ENCODE measurements at places on chromosomes 5 and 9.
A peak's percentile ranks its signal among the peaks of the same experiment; 100 is the strongest.

GRCh38 chr5:6188344-6188743 lies 190.0 kb downstream of the MED10 start:
- no peak for DNase-seq

DNA sequence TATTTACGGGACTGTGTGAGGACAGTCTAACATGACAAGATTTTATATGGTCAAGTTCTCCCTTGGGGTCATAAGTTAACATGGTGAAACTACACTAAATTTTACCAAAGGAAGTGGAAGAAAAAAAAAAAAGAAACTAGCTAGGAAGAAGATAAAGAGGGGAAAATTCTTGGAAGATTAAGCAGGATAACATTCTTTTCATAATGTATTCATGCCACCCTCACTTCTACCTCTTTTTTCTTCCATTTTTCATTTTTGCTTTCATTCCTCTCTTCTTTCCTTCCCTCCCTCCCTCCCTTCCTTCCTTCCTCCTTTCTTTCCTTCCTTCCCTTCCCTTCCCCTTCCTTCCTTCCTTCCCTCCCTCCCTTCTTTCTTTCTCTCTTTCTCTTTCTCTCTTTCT lies 254.6 kb downstream of the RFX3 start:
- no peak for DNase-seq

GRCh38 chr9:97109194-97109811 lies 70.4 kb upstream of the CTSV start:
- DNase-seq: peak; percentile 29

DNA sequence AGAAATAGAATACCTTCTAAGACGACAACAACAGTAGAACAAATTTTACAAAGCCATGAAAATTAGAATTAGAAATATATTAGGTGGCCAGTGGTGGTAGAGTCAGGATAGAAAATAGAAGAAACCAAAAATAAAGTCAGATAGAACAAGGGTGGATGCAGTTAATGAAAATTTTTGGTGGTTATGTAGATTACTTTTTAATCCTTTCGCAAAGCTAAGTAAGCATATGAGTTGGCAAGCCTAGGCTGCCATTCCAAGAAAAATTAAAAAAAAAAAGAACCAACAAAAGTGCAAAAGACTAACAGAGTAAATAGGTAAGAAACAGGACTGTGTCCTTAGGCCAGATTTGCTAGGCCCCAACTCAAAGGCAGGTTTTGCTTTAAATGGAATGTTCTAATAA lies 56.8 kb downstream of the PCSK5 start:
- DNase-seq: no peak

DNA sequence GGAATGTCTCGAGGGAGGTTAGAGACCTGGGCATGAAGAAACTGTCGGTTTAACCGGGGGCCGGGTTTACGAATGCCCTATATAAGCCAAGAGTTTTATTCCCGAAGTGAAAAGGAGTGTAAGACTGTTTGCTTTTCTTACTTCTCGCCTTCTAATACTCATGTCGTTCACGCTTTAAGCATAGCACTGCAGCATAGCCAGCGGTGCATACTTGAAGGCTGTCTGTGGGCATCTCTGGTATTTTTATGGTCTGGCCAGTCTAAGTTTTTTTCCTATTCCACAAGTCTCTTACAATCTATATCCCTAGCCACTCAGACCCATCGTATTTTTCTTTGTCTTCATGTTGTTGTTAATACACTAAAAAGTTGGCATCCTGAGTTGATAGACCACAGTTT lies 1.2 kb downstream of the UHRF2 start:
- no peak for DNase-seq

DNA sequence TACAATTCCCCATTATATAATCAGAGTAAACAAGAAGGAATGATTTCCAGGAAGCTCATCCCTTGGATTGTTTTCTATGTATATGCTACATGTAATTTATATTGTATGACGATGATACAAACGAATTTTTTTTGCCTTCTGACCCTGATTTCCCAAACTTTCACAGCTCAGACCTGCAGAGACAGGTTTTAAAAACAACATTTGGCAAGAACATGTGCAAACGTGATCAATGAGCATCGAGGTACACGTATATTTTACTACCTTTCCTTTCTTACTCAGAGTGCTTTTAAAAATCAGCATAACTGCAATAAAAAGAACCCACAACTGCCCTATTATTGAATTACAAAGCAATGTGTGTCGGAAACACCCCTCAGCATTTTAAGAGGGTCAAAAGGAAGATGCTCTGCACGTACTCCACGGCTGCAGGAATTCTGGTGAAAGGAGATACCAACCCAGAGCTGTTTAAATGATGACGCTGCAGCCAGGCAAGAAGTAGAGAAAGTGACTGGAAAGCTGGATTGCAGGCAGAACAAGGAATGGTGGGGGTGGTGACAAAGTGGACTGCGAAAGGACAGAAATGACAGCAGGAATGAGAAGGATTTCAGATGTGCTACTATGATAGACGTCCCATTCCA lies 533.5 kb downstream of the RAB3C start:
- no peak for DNase-seq

DNA sequence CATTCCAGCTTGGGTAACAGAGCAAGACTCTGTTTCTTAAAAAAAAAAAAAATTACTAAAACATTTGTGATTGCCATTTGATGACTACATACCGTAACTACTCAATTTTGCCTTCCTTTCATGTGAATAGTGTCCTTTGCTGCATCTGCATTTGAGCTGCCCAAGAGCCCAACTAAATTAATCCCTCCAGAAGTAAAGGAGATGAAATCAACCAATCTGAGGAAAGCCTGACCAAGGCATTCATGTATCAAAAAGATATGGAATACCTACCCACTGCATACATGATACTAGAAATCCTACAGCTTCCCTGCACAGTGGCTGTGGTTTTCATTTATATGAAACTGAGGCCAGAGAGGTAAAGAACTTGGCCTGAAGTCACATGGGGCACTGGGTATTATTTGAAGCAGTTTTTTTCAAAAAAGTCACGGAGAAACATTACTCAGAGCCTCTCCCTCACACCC lies 177.5 kb downstream of the AOPEP start:
- DNase-seq: no peak

DNA sequence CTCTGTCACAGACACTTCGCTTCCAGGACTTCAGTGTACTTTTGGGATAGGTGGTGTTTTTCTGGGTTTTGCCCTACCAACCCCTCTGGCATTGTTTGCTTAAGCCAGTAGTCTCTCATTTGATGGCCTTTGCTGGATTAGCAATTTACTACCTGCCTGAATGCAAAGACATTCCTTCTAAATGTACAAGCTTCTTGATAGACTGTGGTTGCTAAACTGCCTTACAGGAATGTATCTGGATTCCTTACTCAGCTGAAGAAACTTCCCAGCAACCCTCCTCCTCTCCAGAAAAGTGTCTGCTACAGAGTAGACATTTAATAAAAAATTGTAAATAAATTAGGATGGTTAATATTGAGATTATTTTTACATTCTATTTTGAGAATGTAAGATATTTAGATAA lies 1916.7 kb downstream of the EFNA5 start:
- no peak for DNase-seq

DNA sequence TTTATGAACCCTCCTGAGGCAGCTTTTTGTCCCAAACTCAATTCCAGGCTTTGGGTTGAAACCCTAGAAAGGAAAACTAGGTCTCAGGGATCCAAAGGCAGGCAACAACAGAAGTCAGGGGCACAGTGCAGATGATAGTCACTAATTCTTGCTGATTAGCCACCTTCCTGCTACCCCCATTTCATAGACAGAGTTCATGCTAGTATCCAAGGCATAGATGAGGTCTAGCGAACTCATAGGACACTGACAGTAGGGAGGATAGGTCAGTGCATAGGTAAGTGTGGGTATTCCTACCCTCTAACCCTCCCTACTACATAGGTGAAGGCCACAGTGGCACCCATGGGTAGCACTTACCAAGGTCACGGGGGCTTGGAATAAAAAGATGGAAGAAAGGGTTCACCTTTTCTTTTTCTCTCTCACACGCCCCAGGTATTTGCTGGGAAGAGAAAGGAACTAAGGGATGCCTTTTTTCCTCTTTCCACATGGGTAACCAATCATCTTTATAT lies 86.2 kb downstream of the SLC25A46 start:
- no peak for DNase-seq

DNA sequence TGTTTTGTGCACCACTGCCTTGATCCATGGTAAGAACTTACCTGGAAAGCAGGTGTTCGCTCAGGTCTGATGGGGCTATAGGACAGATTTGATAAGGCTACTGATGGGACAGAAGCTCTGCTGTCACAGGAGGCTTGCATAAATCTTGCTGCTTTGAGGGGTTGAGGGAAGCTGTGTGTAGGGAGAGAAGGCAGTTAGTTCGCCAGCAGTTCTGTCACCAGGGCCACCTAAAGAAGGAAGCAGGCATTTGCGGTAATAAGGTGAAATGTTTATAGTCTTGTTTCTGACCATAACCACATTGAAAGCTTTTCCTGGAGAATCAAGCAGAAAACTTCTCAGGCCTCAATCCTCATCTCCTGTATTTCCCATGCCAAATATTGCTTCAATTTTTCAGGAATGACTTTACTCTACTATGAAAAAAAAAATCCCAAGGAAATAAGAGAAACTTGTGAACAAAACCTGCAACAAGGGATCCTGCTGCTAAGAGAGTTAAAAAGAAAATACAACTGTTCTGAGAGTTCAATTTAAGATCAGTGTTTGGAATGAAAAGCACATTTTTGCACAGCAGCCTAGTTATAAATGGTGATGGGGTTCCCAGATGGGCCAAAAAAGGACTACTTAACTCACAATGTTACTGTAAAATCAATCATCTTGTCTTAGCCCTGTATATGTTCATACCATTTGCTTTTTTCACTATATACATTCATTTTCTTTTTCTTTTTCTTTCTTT lies 122.0 kb upstream of the RANBP3L start:
- no peak for DNase-seq

- no peak for DNase-seq
These were observed 261.7 kb downstream of the CDH12 start for GRCh38 chr5:22591461-22591860.

Measured in activated naive CD8-positive, alpha-beta T cell treated with anti-CD3 and anti-CD28 coated beads, Interleukin-2, amount 50 U/mL, for 24 hours (primary cell).